Amygdala (tissue), 56 donors: ENCODE measurements at places on chromosomes 12 and 14.
A peak's percentile ranks its signal among the peaks of the same experiment; 100 is the strongest.

GRCh38 chr12:51076236-51076930 is 7.0 kb downstream of the CSRNP2 start:
- no peak for DNase-seq

DNA sequence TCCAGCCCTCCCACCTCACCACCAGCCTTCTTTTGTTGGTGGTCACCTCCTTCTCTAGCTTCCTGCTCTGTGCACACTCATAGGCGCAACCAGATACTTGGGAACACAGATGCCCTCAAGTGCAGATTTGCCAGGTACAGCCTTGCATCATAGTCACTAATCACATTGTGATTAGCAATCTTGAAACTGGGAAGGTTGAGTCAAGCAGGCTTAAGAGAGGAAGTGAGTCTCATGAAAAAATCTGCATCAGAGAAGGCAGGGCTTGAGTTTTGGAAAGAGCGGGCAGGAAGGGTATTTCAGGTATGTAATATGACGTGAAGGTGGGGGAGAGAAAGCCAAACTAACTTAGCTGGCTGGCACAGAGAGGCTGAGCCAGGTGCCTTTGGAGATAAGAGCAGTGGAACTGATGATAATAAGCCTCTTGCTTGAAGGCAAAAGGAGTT is 2.7 kb upstream of the RABGGTA start:
- no peak for DNase-seq

DNA sequence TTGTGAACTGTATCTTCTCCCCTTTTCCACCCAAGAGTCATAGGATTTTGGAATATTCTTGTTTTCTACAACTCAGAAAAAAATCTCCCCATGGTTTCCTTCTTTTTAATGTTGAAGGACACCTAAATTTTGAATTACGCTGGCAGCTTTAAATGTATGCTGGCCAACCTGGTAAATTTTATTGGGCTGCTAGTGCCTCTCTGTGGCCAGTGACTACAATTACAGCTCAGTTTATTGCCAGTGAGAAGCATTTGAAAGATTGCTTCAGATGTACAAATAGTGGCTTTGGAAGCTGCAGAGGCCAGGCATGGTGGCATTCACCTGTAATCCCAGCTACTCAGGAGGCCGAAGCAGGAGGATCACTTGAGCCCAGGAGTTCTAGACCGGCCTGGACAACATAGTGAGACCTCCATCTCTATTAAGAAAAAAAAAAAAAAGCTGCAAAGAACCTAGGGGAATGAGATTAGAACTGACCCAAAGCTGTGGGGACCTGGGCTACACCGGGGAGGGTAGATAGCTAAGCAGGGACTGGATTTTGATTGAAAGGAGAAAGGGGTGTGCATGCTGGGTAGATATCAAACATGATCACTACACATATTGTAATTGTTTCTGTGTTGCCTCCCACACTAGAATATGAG is 7.6 kb upstream of the RAB21 start:
- no peak for DNase-seq

DNA sequence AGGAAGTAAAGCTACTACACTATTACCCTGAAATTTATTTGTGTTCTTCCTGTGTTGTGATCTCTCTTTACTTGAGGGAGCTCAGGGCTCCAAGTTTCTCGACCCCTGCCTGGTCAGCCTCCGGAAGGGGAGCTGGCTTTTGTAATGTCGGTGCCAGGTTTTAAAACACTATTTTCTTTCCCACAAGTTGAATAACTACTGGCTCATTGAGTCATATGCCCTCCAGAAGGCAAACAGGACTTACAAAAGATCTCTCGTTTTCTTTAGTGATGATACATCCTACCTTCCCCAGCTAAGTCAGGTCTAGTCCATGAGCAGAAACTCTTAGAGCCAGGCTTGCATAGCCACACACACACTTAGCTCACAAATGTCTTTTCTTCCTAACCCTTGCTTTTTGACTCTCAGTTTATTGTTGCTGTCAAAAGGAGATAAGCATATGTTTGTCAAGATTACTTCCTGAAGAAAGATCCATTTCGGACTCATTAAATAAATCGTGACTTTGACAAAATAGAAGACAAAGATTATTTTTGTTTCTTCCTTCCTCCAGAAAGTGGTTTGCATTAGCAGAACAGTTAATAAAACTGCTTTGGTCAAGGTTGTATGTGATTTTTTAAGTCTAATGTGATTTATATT is 209.8 kb upstream of the FLRT2 start:
- no peak for DNase-seq

GRCh38 chr14:67618617-67619063 is 1.1 kb upstream of the ARG2 start:
- no peak for DNase-seq

DNA sequence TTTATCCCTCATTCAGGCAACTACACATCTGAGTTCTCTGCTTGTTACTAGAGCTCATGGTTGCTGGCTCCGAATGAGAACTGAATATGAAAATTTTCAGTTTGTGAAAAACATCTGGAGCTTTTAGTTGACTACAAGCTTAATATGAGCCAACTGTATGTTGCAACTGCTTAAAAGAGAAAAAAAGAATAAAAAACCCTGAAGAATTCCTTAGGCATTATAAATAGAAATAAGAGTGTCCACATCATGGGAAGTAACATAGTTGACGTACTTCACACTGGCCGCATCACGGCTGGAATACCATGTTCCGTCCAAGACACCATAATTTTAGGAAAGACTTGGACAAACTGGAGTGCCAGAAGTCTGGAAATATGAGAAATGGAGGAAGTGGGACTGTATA is 57.9 kb downstream of the PDE3A start:
- no peak for DNase-seq

DNA sequence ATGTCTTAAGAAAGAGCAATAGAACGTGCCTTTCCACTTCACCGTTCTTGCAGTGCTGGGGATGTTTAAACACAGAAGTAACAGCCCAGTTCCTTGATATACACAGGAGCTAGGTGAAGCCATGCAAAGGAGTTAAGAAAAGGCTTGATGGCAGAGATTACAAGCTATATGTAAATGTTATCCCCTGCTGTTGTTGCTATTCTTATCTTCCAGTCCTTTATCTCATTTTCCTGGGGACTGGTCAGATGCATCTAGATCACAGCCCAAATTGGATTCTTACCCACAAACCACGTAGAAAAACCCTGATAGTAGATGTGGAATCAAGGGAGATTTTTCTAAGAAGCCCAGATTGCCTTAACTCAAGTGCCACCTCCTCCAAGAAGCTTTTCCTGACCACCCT is 5.5 kb downstream of the ASCL1 start:
- DNase-seq: no peak

DNA sequence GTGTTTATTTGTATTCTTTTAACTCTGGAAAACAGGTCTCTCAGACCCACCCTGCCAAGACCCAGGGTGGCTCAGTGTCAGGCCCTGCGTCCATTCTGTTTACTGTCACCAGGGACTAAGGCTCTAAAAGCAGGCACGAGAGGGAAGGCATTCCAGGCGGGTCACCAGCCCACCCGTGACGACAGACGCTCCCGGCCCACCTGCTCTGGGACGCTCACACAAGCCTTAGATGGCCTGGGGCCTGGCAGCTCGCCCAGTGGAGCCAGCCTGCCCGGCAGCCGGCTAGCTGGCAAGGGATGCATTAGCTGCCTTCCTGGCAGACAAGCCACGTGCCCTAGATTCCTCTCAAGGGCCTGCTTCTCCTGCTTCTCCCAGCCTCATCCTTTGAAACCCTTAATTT is 9.2 kb upstream of the NUAK1 start:
- peak; percentile 79 for DNase-seq

DNA sequence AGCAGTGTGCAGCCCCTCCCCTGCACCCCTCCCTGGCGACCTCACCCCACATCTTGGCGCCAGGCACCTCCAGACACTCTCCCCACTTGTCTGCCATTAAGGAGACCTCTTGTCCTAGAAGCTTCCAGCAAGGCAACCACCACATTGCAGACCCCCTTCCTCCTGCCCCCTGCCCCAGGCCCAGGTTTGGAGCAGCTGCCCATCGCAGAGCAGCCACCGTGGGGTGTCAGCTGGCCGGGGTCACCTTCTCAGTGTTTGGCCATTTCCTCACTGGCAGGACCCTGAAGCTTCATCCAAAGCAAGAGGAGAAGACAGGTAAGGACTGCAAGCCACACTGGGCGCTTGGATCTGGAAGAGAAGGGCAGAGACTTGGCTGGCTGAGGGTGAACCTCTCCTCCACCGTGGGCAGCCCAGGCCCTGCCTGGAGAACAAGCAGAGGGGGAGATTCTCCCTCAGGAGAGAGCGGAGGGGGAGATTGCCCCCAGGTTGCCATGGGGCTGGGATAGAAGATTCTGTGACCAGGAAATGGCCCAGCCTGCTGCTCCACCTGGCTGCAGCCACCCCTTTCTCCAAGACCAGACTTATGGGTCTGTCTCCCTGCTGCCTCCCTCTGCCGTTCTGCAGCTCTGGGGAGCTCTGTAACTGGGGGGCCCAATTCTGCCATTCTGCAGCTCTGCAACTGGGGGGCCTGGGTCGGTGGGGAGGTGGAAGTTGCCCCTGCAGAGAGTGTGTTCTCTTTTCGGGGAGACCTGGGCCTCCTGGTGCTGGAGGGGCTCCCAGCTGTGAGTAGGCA is 72.9 kb upstream of the C14orf180 start:
- DNase-seq: no peak

- no peak for DNase-seq
Measured at GRCh38 chr14:61671082-61671481, 24.2 kb upstream of the HIF1A start.

GRCh38 chr14:52031781-52032180 is 37.1 kb downstream of the NID2 start:
- no peak for DNase-seq

DNA sequence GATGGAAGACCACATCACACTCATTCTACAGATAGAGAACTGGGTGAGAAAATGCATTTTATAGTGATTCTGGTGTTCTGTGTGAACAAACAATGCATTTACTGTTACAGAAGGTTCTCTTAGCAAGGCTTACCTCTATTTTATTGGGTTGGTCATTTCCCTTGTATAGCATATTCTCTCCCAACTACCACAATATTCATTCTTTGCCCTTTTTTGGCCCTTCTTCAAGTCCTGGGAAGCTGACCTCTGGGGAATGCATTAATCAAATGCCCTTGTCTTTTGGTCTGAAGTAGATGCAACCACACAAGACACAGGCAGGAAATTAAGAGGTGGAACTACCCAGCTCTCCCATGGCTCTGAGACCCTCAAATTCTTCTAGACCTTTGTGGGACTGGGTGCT is 19.5 kb downstream of the DCN start:
- DNase-seq: no peak

- DNase-seq: no peak
Measured at GRCh38 chr14:81406863-81407262, 6.7 kb upstream of the STON2 start.

GRCh38 chr12:114302606-114303315 is 103.2 kb downstream of the TBX5 start:
- DNase-seq: no peak

GRCh38 chr14:57979376-57980048 is 113.6 kb upstream of the SLC35F4 start:
- no peak for DNase-seq

DNA sequence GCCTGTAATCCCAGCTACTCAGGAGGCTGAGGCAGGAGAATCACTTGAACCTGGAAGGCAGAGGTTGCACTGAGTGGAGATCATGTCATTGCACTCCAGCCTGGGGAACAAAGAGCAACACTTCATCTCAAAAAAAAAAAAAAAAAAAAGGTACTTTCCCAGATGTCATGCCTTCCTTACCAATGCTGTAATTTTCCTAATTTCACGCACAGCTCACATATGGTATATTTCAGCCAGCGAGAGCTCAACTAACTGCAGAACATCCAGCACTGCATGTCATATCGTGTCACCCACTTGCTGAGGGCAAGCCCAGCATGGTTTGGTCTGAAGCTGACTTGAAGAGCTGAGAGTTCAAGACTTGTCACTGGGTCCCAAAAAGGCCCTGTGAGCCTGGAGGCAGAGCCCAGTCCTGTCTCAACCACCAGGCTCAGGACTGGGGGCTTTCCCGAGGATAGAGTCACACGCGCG is 29.0 kb downstream of the NFKBIA start:
- DNase-seq: no peak

DNA sequence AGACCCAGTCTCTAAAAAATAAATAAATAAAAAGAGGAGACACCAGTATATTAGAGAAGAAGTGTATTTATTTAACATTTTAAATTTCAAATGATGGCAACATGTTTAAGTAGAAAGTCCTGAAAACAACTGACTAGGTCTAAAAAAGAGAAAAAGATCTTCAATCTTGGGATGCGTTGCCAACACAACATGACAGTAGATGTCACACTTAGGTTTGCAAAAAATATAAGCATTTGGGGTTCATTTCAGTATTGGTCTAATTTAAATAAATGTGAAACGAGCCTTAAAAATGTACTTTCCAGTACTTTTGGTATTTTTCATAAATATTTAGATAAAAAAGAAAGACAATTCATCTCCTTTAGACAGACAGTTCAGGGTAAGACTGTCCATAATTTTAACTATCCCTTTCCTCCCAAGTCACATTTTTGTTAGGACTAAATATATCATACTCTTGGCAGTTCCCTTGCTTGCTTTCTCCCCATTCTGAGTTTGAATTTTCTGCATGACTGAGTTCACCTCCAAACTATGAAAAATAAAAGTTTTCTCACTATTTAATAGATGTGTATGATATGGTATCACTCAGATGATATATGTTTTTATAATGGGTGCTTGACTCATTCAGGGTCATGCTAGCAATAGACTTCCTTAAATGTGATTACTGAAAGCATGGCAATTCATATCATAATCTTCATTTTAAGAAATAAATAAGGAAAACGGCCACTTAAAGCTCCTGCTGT is 4.3 kb downstream of the C14orf93 start:
- no peak for DNase-seq

DNA sequence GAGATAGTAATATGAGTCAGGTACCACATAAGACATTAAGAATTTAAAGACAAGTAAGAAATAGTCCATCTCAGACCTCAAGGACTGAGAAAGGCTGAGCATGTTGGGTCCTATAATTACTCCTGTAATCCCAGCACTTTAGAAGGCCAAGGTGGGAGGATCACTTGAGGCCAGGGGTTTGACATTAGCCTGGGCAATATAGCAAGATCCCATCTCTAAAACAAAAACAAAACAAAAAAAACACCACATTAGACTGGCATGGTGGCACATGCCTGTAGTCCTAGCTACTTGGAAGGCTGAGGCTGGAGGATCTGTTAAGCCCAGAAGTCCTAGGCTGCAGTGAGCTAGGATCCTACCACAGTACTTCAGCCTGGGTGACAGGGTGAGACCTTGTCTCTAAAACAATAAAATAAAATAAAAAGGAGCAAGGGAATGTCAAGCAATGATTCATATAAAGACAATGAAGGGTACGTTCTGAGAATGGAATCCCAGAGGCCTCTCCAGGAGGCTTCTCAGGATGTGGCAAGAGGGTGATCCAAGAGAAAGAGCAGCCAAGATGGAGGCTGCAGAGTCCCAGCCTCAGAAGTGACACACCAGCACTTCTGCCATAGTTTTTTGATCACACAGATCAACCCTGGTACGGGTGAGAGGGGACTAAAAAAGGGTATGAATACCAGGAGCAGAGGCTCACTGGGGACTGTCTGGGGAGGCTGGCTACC is 206.4 kb downstream of the CRADD start:
- DNase-seq: no peak
